ENCODE measurements at places on chromosomes 11 and 22.

DNA sequence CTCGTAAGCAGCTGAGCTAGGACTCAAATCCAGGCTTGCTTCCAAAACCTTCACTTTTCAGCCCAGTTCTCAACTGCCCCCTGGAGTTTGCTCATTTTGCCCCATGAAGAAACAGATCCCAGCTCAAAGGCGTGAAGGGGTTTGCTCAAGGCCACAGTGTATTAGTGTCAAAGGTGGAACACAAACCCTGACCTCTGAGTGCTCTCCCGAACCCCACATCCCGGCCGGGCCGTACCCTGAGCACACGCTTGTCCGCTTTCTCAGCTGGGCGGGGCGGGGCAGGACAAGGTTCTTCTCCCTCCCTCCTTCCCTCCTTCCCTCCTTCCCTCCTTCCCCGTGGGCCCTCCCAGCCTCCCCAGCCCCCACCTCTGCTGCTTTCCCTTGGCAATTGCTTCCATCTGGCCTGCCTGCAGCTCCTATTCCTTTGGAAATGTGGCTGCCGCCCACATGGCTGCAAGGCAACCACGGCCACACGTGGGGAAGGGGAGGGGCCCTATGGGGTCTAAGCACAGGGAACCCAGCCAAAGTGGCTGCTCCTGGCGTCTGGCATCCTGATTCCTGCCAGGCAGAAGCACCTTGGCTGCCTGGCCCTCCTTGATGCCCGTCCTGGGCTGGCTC lies 4.1 kb downstream of the ST3GAL4 start:
- no peak for DNase-seq

- no peak for DNase-seq
These were observed 6.2 kb downstream of the YDJC start for GRCh38 chr22:21623648-21623970.

DNA sequence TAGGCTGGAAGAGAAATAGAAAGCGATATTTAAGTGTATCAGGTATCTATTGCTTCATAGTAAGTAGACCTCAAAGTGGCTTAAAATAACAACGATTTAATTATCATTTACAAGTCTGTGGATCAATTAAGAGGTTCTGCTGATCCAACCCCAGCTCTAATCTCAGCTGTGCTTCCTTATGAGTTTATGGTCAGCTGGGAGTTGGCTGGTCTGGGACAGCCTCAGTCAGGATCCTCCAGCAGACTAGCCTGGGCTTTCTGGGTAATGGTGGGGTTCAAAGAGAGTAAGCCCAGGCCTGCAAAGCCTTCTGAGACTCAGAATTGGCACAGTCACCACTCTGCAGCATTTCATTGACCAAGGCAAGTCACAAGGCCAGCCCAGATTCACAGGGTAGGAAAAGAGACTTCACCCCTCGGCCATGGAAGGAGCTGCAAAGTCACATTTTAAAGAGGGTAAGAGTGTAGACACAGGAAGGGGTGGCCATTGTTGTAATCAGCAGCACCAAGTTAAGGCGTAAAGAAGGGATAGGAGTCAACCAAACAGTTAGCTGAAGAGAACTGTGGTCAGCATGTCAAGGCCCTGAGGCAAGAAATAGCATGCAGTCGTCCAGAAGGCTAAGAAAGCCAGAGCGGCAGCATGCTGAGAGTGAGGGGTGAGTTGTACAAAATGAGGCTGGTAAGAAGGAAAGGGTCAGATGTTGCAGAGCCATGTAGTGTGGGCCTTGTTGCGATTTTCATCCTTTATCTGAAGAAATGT lies 168.2 kb downstream of the ETS1 start:
- DNase-seq = no peak

GRCh38 chr11:120344302-120345004 lies 8.2 kb downstream of the ARHGEF12 start:
- peak; percentile 57 for DNase-seq

DNA sequence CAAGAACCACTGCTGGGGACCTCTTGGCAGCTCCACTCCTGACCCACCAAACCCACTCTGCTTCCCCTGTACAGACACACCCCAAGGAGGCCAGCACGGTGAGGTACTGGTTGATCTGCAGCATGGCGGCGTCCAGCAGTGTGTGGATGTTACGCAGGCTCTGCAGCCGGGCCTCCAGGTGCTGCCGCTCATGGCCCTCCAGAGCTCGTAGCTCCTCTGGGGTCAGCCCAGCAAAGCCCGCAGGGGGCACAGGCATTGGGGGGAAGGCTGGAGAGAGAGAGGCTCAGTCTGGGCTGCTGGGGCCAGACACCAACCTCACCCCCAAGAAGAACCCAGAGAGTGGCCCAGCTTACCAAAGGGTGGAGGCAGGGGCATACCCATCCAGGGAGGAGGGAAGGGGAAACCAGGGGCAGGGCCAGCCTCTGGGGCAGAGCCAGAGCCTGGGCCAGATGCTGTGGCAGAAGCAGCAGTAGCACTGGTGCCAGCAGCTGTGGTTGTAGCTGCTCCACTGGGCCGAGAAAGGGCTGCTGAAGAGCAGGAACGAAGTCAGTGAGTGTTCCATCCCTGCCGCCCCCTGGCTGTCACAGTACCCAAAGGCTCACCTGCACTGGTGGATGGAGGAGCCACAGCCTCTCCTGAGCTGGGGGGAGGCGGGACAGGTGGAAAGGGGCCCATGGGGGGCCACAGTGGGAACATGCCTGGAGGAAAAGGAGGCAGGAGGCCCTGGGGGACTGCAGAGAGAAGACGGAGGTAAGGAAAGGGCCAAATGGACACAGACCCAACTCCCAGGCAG lies 4.5 kb downstream of the SYVN1 start:
- no peak for DNase-seq

DNA sequence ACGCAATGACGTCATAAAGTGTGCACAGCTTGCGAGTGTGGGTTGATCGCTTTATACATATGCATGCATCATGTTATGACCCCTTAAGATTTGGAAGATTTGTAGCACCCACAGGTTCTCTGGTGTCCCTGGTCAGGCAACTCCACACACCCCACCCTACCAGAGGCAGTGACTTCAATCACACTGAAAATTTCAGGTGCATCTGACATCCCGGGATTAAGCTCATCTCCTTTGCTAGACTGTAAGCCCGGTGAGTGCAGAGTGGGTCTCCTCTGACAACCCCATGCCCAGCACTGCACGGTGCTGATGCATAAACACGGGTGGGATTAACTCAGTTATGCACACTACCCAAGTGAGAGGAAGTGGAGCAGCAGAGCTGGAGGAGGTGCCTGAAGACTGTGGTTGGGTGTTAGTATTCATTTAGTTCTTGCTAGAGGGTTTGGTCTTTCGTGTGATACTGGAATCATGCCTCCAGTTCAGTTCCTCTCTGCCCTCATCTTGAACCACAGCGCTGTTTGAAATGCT lies 6.5 kb downstream of the ARSA start:
- DNase-seq = peak; percentile 65
